IPS DF 19.7 (cell line): ENCODE measurements at places on chromosomes 1 and 21.

DNA sequence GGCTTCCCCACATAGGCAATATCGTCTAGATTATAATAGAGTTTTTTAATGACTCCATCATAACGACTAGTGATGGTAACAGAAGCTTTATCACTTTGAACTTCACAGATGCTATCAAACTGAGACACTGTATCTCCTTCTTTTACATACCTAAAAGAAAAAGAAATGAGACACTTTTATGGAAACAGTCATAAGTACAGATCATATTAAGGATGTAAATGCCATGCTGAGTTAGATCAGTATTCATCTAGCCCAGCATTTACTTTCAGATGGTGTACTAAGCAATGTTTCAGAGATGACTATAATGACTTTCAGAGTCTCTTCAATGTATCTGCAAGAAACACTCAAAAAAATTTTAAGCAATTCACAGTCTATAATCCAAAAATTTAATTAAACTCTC is 18.9 kb downstream of the DBT start:
- no peak for DNase-seq

- no peak for DNase-seq
Measured at GRCh38 chr1:115805597-115805996, 35.3 kb downstream of the NHLH2 start.

DNA sequence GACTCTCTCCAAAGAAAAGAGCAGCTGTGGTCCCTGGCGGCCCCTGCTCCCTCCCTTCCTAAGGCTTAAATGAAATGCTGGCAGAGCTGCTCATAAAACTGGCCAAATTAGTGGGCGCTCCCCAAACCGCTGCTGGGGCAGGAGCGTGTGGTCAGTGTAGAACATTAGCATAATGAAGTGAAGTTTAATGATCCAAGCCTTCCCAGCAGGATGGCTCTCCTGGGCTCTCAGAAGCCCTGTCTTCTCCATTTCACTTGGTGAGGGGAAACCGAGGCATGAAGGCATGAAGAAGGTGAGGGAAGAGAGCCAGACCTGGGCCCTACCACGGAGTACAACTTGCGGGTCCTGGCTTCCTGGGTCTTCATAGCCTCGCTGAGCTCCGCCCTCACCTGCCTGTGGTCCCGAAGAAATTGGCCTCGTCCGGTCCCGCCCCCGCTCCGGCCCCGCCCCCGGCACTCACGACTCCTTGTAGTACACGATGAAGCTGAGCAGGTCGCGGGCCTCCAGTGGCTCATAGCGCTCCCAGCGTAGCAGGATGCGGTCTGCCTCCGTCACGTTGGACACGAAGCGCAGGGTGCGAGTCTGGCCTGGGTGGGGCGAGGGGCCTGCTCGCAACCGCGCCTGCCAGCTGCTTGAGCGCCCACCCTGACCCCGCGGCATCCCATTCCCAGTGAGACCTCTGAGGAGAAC is 10.3 kb downstream of the INSRR start:
- no peak for DNase-seq

DNA sequence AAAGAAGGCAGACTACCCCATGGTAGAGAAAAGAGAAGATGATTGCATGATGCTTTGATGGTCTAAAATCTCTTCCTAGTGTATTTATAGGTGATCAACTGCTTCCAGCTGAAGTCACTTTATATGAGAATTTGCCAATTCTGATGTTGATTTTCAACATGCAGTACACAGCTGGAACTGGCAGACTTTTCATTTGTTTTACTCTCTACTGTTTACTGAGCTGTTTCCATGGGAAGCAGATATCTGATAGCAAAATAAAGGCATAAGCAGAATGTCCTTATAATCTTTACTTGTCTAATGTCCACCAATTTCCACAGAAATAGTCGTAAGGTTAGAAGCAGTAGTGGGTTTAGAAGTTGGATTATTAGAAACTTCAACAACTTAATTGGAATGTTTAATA is 74.9 kb downstream of the SYDE2 start:
- DNase-seq = no peak

DNA sequence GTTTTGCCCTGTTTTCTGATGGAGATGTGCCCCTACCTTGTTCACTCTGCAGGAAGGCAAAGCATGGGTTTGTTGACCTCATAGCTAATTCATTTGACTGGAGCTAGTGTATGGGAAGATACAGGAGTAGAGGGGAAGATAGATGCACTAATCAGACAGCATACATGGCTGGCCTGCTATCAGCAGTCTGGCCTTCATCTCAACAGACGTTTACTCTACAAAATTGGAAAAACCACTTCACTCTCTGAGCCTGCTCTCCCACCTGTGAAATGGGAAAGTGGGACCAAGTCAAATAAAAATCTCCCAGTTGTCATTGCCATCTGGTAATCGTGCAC is 235.2 kb upstream of the RAB4A start:
- DNase-seq = no peak
